Muscle of back (tissue), 13 donors: ENCODE measurements at places on chromosomes 2 and 18. TPM values are rescaled to one million over a fixed set of nuclear protein-coding genes. Genes with fewer than 3 reads are reported as not detected.

The UGT1A1 gene
- polyA plus RNA-seq: 0.04 TPM

The LOXHD1 gene
- polyA plus RNA-seq: 2.1 TPM

The SPIRE1 gene
- 16.7 TPM for polyA plus RNA-seq

The APOB gene
- polyA plus RNA-seq: 0.01 TPM

The ANKRD39 gene
- polyA plus RNA-seq: 6.9 TPM

The ARPC2 gene
- 233 TPM for polyA plus RNA-seq

The SCTR gene
- polyA plus RNA-seq: 1.1 TPM
